Effector CD8-positive, alpha-beta T cell (primary cell): ENCODE measurements at places on chromosomes 1 and 21.

- no peak for DNase-seq
These were observed 5.4 kb downstream of the FAM3B start for GRCh38 chr21:41321908-41322495.

DNA sequence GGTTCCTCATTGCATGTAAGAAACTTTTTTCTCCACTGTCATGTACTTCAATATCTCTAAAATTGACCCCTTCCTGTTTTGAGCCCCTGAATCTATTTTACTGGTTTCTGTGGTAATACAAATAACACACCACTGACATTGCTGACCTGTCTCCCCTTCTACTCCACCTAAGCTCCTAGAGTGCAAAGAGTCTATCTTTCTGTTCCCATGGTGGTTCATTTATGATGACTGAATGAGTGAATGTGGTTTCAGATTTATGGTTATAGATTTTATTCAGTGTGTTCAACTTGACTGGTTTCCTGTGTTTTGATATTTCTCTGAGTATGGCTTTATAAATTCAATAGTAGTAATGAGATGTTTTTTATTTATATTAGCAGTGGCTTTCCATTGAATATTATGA lies 127.7 kb downstream of the MAGI3 start:
- no peak for DNase-seq

GRCh38 chr1:94672001-94672400 lies 130.4 kb upstream of the F3 start:
- no peak for DNase-seq

- DNase-seq, result peak; percentile 89
These were observed at the start of gene RUNX3 for GRCh38 chr1:24930260-24931145. Gene RUNX3 (minus strand): TSS chr1:24930276. CDS start chr1:24929868, 408 bp downstream.

DNA sequence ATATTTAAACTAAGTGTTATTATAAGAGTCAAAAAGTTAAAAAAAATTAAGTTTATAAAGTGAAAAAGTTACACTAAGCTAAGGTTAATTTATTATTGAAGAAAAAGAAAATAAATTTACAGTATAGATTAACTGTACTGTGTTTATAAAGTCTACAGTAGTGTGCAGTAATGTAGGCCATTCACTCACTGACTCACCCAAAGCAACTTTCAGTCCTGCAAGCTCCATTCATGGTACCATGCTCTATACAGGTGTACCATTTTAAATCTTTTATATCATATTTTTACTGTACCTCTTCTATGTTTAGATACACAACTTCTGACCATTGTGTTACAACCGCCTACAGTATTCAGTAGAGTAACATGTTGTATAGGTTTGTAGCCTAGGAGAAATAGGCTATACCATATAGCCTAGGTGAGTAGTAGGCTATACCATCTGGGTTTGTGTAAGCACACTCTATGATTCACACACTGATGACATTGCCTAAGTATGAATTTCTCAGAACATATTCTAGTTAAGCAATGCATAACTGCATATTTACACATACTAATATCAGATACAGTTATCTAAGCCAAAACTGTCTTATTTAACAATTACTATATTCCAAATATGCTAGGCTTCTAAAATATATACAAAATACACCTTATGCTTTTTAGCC lies 80.6 kb upstream of the GFI1 start:
- DNase-seq, result no peak

DNA sequence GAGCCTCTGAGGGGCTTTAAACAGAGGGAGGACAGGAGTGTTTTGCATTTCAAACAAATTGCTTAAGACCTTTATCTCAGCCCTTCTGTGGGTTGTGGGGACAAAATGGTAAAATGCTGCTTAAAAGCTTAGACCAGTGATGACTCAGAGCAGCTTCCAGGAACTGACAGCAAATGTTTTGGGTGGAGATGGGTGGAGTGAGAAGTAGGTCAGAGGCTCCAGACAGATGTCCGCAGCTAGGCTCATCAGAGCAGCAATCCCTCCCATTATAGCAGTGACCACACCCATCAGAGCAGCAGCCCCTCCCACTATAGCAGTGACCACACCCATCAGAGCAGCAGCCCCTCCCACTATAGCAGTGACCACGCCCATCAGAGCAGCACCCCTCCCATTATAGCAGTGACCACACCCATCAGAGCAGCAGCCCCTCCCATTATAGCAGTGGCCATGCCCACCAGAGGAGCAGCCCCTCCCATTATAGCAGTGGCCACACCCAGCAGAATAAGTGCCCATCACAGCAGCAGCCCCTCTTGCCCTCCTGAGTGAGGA lies 532.2 kb downstream of the MATN1 start:
- DNase-seq, result no peak

- no peak for DNase-seq
These were observed 6.3 kb upstream of the TNNT2 start for GRCh38 chr1:201383647-201384405.

GRCh38 chr1:228513236-228513900 lies 26.2 kb downstream of the RNF187 start:
- no peak for DNase-seq

- no peak for DNase-seq
These were observed 37.0 kb downstream of the IRF2BP2 start for GRCh38 chr1:234572966-234573365.

DNA sequence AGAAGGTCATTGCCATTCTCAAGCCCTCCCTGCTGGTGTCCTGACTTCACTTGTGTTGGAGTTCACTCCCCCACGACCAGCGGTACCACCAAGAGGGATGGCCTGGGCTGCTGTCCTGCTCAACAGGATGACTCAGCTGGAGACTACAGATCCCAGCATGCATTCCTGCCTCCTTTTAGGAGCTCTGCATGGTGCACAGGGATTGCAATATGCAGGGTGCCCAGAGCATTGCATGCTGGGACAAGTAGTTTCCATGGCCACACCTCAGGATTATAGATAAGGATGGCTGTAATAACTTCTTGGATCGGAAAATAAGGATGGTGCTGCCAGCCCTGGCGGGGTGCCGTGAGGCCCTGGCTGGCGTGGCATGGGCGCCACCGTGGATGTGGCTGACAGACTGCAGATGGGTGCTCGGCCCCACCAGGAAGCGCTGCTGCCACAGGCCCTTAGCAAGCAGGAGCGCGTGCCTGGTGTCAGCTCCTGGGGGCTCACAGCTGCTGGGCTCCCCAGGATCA lies 150.0 kb downstream of the CASZ1 start:
- no peak for DNase-seq

- DNase-seq, result no peak
These were observed 235.7 kb downstream of the BACH1 start for GRCh38 chr21:29534448-29534847.

- DNase-seq, result peak; percentile 32
These were observed 682 bp downstream of the SUCO start for GRCh38 chr1:172533513-172534151.

- no peak for DNase-seq
These were observed 314 bp downstream of the DPH5 start for GRCh38 chr1:101025283-101025656.

DNA sequence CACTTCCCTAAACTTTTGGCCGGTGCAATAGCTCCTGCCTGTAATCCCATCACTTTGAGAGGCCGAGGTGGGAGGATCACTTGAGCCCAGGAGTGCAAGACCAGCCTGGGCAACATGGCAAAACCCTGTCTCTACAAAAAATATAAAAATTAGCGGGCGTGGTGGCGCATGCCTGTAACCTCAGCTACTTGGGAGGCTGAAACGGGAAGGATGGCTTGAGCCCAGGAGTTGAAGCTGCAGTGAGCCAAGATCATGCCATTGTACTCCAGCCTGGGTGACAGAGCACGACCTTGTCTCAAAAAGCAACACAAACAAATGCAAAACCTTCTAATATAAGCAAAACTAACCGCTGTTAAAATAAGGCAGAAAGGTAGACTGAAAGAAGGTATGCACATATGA lies 25.9 kb downstream of the TMEM51 start:
- no peak for DNase-seq

DNA sequence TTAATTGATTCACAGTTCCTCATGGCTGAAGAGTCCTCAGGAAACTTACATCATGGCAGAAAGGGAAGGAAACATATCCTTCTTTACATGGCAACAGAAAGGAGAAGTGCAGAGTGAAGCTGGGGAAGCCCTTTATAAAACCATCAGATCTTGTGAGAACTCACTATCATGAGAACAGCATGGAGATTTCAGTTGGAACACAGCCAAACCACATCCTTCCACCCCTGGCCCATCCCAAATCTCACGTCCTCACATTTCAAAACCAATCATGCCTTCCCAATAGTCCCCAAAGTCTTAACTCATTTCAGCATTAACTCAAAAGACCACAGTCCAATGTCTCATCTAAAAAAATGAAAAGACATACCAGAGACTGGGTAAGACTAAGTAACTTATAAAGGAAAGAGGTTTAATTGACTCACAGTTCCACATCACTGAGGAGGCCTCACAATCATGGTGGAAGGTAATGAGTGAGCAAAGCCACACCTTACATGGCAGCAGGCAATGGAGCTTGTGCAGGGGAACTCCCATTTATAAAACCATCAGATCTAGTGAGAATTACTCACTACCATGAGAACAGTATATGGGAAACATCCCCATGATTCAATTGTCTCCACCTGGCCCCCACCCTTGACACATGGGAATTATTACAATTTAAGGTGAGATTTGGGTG lies 105.2 kb downstream of the MRPL39 start:
- DNase-seq, result no peak

DNA sequence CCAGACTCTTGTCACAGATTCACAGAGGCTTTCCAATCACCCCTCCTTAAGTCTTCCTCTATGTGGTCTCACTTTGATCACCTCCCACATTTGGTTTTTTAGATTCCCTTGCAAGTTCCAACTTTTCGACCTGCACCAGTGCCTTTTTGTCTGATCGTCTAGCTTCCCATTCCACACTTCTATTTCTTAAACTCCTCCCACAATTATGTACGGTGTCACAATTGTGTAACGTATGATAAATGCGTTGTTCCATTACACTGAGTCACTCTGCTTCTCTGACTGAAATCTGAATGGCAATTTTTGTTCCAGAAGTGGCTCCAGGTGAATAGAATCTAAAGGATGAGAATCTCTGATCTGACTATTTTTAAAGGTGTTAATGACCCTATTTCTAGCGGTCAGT lies 320.1 kb downstream of the LMX1A start:
- DNase-seq, result no peak

DNA sequence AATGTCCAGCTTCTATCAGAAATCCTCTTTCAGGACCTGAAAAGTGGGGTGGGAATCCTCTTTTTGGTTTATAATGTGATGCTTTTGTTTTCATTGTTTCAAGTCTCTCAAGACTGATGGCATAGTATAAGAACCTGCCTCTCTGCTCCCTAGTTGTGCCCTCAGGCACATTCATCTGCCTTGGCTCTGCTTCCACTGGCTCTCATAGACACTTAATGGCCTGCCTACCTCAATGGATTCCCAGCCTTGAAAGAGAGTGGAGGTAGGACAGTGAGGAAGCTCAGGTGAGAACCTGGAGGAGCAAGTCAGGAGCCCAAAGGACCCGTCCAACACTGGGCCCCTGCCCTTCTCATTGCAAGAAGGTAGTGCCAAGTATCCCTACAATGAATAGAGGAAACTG lies 4.8 kb downstream of the TTLL7 start:
- no peak for DNase-seq

- DNase-seq, result no peak
These were observed 24.3 kb upstream of the PLEKHG5 start for GRCh38 chr1:6515771-6516170.

DNA sequence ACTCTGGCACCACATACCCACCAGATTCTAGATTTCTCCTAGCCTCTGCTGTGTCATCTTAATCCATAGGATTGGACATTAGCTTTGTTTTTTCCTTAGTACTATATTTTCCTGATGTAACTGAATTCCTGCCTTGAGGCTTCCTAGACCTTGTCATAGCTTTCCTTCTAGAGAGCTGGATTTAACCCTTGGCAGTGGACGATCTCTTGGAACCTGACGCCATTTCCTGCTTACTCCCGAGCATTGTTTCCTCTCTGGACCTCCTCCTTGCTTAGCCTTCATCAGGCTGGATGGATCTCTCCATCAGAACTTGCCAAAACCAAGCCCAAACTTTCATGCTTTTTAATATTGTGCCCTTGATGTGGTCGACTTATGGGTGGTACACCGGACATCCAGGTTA lies 1.5 kb downstream of the APOBEC4 start:
- no peak for DNase-seq

DNA sequence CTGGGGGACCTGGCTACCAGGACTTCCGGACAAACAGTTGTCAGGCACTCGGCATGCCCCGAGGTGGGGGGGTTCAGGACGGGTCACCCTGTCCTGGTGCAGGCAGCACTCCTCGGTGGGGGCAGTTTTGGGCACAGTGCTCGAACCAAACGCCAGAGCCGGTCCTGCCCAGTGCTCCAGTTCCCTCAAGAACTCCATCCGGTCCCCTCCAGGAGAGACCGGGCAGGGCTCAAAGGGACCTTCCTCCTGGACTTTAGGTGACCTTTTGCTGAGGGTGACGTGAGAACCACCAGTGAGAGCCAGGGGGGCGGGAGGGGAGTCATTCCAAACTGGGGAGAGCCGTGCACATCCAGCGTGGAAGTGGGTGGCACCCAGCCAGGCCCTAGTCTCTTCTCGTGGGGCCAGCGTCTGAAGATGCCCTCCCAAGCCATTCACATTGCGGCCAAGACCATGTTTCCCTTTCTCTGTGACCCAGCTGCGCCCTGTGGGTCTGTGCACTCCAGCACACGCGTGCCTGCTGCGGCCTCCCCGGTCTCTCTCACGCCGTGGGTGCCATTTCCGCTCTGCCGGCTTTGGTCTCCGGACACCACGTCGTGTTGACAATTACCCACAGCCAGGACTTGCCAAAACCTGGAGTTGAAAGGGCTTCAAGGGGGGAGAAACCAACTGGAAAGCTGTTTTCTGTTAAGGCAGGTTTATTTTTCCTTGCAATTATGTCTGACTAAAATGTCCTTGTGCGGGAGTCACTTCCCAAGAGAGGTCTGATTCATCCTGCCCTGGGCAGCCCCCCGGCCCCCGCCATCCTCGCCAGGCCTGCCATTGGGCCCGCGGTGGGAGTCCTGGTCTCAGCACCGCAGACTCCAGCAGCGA lies 178.8 kb upstream of the ARHGEF16 start:
- no peak for DNase-seq

DNA sequence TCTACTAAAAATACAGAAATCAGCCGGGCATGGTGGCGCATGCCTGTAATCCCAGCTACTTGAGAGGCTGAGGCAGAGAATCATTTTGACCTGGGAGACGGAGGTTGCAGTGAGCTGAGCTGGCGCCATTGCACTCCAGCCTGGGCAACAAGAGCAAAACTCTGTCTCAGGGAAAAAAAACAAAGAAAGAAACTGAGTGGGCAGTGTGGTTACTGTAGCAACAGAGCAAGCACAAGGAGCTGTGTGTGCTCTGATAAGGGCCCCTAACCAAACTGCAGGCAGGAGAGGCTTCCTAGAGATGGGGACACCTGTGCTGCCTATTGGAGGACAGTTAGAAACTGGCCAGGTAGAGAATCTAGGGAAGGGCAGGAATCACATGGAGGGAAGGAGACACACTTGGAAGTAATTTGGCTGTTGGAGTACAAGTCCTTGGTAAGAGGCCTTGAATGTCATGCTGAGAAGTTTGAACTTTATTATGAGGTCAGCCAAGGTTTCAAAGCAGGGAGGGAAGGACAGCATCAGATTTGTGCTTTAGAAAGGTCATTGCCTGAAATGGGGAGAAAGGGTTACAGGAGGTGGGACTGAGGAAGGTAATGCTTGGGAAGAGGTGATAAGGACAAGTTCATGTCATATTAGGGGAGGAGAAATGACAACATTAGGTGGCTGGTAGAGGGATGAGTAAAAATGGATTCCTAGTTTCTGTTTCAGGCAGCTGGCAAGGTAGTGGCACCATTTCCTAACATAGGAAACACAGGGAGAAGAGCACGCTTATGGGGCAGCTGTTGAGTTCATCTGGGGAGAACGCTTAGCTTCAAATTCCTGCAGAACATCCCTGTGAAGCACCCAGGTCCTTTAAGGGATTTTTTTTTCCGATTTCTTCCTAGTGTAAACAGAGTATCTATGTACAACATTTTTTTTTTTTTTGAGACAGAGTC lies 69.2 kb upstream of the ARTN start:
- DNase-seq, result no peak

GRCh38 chr1:153553096-153553495 lies 4.0 kb upstream of the S100A3 start:
- no peak for DNase-seq
